Mucosa of gallbladder (tissue), 1 donor: ENCODE measurements at places on chromosomes 11 and 22. TPM values are rescaled to one million over a fixed set of nuclear protein-coding genes. Genes with fewer than 3 reads are reported as not detected.

- DNase-seq, result no peak
These were observed 61.1 kb downstream of the DEPDC5 start for GRCh38 chr22:31814942-31815341.

- DNase-seq, result peak; percentile 80
These were observed 72.0 kb downstream of the SYN3 start for GRCh38 chr22:32985899-32986765.

- no peak for DNase-seq
These were observed 20.0 kb upstream of the SYT12 start for GRCh38 chr11:67002921-67003411.

DNA sequence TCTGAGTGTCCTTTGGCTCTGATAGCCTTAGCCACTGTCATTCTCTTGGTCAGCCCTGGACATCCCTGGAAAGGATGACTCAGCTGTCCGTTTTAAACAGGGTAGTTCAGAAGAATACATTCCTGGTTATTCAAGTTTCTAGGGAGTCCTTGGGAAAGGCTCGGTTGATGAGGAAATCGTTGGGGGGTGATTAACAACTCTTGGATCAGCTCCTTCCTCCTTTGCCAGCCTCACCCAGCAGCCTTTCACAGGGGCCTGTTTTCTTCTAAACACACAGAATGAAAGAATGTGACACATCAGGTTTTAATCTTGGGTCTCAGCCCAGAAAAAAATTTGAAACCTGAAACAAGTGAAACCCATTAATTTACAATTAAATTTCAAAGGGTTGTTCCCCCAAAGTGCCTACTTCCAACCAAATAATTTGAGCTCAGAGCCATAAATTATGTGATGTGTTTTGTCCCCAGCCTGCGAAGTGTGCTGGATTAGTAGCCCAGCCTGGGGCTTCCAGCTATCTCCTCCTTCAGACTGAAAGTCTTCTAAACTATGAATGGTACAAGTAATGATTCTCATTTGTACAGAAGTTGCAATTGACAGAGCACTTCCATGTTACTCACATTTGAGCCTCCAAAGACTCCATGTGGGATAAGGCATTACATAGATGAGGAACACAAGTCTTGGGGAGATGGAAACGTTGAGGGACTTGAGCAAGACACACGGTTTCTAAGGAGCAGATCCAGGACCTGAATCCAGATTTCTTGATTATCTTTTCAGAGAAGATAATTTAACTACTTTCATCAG lies 19.3 kb upstream of the MRGPRX2 start:
- no peak for DNase-seq

DNA sequence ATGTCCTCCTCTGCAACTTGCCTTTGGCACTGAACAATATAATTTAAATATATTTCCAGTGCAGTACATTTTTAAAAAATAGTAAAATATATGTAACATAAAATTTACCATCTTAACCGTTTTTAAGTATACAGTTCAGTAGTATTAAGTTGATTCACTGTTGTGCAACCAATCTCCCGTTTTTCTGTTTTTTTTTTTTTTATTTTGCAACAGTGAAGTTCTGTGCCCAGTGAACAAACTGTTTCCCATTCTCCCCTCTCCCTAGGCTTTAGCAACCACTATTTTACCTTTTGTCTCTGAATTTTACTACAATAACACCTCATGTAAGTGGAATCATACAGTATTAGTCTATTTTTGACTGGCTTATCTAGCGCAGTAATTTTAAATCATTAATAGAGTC lies 13.8 kb downstream of the PRRG4 start:
- DNase-seq, result no peak

Gene ME3
- 37.6 TPM for total RNA-seq

Gene GGT1
- total RNA-seq, result 208 TPM
